Stimulated activated CD8-positive, alpha-beta memory T cell treated with anti-CD3 and anti-CD28 coated beads, Interleukin-7, amount 100 ng/mL, for 1 hour (primary cell): ENCODE measurements at places on chromosomes 4 and X.

- DNase-seq: peak; percentile 19
Measured at GRCh38 chrX:110167952-110168451, 149.9 kb downstream of the AMMECR1 start.

- no peak for DNase-seq
Measured at GRCh38 chr4:131613824-131614216, 1535.3 kb upstream of the PCDH10 start.

- DNase-seq: no peak
Measured at GRCh38 chrX:150773634-150774033, 80.4 kb downstream of the MTMR1 start.

DNA sequence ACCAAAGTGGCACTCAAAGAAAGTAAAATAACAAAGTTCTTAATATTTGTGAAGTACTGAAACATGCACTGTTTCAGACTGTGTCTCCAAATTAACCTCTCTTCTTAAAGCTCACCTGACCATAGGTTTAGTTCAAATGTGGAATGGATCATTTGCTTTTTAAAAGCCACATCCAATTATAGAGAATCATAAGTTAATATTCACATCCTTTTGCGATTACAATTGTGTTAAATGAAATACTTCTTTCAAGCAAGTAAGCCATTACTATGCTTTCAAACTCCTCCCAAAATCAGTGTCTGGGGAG, 95.3 kb upstream of the PTPN13 start:
- no peak for DNase-seq

GRCh38 chrX:124392794-124393193, 46.4 kb downstream of the SH2D1A start:
- DNase-seq: no peak

DNA sequence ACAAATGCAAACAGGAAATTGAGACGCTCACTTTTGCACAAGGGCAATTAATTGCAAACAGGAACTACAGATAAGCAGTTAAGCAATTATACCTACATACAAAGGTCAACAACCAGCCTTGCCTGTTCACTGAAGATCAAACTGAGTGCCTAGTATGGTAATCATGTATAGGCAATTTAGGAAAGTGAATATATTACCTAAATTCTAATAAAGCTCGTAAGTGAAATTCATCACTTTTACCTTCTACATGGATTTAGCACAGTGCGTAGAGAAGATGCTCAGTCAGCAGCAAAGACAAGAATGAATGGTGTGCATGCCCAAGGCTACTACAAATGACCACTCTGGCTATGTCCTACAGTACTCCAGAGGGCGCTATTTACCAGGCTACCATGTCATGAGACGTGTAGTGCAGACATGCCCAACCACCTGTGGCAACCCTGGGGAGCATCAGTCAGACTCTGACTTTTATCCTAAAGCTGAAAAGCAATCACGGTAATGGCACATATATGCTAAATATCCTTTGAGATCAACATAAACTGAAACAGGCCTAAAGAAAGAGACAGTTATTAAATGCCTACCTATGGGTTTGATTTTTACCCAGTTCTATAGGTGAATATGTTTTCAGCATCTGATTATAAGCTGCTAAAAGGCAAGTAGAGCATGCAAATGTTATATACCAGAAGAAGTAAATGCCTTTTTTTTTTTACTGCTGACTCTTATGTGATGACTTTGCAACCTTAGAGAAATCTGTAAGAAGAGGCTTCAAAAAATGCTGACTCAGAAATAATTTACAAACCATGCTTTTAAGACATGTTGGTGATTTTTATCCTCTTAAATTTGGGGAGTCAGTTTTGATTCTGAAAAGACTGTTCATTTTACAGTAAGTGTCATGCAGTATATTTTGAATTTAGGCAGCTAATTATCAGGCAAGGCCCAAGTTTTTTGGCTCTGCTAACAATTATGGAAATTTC, 178.0 kb downstream of the PPP3CA start:
- peak; percentile 14 for DNase-seq

DNA sequence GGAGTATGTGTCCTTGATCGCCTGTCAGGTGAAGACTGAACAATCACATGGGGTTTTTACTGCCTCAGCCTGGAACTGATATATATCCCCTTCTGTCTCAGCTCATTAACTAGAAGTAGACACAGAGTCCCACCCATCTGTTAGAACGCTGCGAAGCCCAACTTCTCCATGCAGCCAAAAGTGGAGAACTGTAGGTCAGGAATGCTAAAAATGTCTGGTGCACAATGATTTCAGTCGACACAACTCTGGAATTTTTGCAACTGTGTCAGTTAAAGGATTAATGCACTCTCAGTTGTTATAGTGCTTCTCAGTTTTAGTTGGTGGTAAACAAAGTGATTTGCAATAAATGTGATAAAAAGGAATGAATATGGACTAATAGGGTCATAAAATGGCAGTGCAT, 287.2 kb downstream of the INPP4B start:
- no peak for DNase-seq

- no peak for DNase-seq
Measured at GRCh38 chrX:72262077-72262476, 15.0 kb downstream of the RPS4X start.

- DNase-seq: no peak
Measured at GRCh38 chr4:145734576-145735346, 54.8 kb downstream of the C4orf51 start.

GRCh38 chr4:106929248-106929647, 106.9 kb downstream of the DKK2 start:
- DNase-seq: no peak

GRCh38 chr4:76752861-76753501, 145.0 kb downstream of the SOWAHB start:
- no peak for DNase-seq

DNA sequence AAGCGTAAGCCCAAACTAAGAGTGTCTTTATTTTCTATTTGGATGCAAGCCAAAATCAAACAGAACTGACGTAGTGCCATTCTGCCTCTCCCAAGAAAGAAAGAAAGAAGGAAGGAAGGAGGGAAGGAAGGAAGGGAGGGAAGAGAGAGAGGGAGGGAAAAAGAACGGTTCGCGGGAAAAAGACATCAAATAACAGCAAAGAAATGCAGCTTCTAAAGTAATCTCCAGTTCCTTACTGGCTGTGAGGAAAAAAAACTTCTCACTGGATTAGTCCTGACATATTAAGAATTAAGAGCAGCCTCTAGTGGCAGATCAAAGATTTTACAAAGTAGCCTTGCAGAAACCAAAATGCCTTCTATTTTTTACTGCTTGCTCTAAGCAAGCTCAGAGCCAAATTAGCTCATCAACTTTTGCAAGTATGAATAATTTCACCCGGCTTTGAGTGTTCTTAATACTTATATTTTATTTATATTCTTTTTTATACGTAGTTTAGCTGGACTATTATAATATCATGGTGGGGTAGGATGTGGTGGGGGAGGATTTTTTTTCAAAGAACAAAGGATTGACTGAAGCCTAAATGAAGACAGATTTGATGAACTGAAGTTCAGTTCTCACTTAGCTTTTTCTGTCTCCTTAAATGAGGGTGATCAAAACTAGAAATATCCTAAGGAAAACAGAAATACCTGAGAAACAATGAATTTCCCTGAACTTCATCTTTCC, 36.6 kb downstream of the PITX2 start:
- DNase-seq: no peak

DNA sequence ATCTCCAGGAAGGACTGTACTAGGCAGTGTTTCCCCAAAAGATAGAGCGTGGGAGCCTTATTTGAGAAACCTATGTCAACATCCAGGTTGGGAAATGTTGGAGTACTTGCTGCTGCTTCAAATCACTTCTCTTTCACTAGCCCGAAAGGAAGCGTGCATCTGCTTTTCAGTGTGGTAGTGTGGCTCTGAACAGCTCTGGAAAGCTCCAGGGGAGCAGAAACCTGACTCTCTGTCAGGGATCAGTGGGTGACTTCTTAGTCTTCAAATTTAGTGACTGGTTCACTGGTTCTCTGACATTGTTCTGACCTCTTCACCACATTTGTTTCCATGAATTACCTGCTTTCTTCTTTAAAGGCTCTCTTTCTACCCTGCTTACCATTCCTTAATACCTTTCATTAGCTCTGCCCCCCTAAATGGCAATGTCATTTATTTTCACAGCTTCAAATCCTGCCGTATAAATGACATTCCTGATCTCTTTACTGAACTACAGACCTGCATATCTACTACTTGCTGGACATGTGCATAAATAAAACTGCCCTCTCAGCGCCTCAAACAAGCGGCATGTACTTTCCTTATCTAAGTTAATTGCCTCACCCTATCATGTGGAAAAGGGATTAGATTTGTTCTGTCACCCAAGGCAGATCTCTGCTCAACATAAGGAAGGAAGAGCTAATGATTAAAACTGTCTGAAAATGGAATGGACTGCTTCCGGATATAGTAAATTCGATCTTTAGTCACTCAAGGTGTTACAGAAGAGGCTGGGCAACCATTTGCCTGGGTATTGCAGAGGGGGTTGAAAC, 37.0 kb downstream of the DLG3 start:
- DNase-seq: no peak

DNA sequence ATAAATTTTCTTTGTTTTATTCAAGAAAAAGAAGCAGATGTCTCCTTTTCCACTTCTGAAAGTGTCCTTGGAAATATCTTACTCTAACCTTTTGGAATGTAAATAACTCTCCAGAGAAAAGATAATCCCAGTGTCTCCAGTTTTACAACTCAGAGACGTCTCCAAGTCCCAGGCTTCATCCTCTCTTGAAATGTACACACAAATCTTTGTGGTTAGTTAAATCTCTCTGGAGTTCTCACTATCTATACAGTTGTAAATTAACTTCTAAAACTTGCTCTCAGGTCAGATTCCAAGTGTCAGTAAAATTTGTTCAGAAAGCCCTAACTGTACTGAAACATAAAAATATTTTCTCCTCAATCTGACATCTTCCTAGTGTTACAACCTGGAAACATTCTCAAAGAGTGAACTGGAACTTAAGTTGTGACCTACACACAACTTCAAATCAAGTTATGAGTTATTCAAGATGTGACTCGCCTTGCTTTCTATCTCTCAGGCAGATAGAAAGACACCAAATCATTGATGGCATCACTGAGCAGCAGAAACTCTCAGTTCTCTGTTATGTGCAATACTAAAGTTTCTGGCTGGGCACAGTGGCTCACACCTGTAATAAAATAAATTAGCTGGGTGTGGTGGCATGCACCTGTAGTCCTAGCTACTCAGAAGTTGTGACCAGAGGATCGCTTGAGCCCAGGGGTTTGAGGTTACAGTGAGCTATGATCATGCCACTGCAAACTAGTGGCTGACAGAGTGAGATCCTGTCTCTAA, 284.2 kb downstream of the RCHY1 start:
- DNase-seq: no peak

GRCh38 chrX:41553688-41554087, 106.5 kb downstream of the NYX start:
- no peak for DNase-seq

DNA sequence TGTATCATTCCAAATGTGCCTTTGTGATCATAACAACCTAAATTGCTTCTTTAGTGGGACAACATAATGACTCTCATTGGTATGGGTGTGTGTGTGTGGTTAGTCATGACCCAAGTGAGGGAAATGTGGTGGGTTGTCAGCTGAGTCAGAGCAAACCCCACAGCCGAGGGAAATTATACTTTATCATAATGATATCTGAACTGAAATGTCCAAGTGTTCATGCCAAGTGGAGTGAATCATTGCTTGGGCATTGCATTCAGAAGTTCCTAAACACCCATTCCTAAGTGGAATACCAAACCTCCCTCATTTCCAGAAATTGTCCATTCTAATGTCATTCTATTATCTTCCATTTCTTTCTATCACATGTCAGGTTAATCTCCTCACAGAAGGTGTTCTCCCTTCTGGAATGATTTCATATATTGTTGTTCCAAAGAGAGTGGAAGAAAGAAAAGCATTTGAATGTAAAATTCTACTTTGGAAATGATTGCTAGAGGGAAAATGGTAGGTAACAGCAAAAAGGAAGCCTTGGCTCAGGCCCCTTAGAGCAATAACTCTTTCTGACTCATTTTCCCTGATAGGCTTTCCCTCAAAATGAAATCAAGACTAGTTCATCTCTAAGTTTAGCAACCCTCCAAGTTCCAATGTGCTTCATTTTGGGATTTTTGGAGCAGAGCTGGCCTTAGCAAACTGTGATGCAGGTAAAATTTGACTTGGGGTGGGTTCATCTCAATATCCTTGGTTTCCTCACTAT, 230.7 kb upstream of the KCNIP4 start:
- no peak for DNase-seq

DNA sequence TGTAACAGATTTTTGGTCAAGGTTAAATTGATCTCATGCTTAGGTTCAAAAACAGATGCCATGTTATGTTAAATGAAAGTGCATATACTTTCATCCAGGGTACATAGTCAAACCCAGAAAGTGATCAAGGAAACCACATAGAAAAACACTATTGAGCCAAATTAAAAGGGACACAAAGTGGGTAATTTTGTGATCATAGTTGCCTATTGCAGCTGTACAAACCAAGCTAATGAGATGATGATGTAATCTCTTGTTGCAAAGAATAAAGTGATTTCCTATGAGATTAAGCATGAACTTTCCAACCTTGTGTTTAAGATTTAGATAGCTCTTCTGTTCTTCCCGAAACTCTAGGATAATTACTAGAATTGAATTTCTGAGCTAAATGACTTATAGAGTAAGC, 20.2 kb upstream of the LIMCH1 start:
- no peak for DNase-seq

DNA sequence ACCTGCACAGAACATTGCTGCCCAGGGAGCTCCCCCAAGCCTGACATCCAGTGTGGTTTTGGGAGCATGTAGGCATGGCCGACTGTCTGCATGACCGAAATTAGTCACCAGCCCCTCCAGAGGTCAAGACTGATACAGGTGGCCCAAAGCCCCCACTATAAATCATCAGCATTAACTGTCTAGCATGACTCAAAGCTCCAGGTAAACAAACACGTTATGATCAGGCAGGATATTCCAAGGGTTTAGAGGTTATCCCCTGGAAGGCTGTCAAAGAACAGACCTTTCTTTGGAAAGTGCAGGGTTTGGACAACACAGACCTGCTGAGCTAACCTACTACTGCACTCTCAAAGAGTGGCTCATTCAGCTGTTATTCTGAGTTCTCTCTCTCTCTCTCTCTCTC, 2.1 kb upstream of the FAM9A start:
- DNase-seq: no peak
